Stimulated activated CD4-positive, alpha-beta T cell treated with anti-CD3 and anti-CD28 coated beads, Interleukin-1b, Interleukin-23, amount 100 ng/mL, for 24 hours (primary cell): ENCODE measurements at places on chromosomes 1 and 21.

DNA sequence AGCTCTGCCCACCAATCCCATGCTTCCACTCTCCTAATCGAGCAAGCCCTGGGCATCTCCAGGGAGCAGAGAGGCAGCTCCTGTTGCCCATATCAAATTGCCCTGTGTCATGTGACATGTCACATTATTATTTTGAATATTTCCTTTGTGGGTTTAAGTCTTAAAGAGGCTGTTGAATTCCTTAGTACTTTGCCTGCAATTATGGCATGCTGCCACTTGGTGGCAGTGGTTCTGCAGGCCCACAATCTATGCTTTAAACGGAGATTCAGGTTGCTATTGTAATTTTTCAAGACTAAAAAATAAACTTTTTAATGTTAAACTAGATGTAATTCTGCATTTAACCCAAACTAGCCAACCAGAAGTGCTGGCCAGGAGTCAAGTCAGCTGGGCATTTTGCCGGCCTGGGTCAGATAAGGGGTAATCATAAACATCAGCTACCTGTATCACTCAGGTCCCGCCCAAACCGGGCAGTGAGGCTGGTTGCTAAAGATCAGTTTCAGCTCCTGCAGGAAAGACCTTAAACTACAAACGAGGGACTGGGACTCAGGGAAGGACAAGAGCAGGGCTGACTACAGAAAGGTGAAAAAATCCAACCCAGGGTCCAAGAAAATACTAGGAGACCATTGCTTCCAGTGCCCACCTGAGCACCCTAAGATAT, 37.3 kb upstream of the ARHGEF16 start:
- no peak for DNase-seq

GRCh38 chr1:244349581-244350001, 102.1 kb downstream of the ADSS2 start:
- no peak for DNase-seq

- DNase-seq = no peak
Measured at GRCh38 chr21:15521644-15522001, 208.2 kb upstream of the USP25 start.

- no peak for DNase-seq
Measured at GRCh38 chr21:32426066-32426465, 13.6 kb downstream of the EVA1C start.

DNA sequence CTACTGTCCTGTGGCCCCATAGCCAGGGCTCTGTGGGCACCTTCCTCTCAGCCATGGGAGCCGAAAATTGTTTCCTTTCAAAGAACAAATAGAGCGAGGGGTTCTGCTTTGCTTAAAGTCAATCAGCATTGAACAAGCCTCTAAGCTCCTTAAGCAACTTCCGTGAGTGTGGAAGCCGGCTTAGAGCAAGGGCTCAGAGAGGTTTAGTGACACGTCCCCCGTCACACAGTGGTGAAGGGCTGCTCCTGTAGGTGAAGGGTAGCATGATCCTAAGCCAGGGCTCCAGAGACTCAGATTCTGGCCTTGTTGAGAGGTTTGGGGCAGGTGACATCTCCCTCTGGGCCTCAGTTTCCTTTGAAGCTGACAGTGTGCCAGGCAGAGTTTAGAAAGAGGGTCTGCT, 94.0 kb upstream of the WNT4 start:
- DNase-seq = no peak

DNA sequence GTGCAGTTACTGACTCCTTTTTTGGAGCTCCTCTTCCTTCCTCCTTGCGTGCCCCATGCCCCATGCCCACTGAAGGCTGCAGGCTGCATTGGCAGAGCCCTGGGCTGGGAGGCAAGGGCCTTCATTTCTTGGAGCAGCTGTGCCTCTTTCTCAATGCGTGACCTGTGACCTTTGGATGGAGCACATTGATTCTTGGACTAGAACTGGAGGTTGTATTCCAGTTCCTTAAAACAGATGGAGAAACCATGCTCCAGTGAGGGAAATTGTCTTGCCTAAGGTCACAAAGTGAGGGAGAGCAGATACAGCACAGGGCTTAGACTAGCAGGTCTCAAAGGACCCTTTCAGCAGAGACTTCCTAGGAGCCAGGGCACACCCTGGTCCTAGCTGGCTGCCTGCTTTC, 9.0 kb downstream of the TMEM269 start:
- DNase-seq = no peak

- no peak for DNase-seq
Measured at GRCh38 chr1:21618561-21619374, 50.4 kb downstream of the RAP1GAP start.

DNA sequence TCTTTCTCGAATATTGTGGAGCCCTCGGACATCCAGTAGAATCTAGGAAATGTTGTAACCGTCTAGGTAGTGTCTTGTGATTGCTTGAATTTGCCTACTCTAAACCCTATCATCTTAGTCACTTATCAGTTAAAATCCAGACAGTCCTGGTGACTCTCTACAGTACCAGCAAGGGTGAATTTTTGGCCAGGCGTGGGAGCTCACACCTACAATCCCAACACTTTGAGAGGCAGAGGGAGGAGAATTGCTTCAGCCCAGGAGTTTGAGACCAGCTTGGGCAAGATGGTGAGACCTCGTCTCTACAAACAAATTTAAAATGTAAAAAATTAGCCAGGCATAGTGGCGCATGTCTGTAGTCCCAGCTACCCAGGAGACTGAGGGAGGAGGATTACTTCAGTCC, 230.9 kb downstream of the CHRM3 start:
- DNase-seq = no peak

GRCh38 chr1:183313063-183313462, 105.1 kb downstream of the NMNAT2 start:
- no peak for DNase-seq

- DNase-seq = no peak
Measured at GRCh38 chr1:82604524-82604923, 803.8 kb downstream of the ADGRL2 start.
